Esophagus muscularis mucosa (tissue), 4 donors: ENCODE measurements at places on chromosomes 3 and 15. TPM values are rescaled to one million over a fixed set of nuclear protein-coding genes. Genes with fewer than 3 reads are reported as not detected.

GLDN gene
- 2.9 TPM for total RNA-seq

TMEM42 gene
- 6.5 TPM for total RNA-seq

CFAP91 gene
- total RNA-seq, result 1.5 TPM

ZNF710 gene
- 11.4 TPM for total RNA-seq

CSTA gene
- total RNA-seq, result 3.3 TPM

PAK2 gene
- 51.1 TPM for total RNA-seq

STRA6 gene
- total RNA-seq, result 0.13 TPM

PLCB2 gene
- total RNA-seq, result 13.3 TPM

FANCD2OS gene
- total RNA-seq, result not detected

ZMYND10 gene
- total RNA-seq, result 0.50 TPM

CCR8 gene
- not detected for total RNA-seq

NXPE3 gene
- total RNA-seq, result 12.4 TPM
